ENCODE measurements at places on chromosomes 3 and 15.
A peak's percentile ranks its signal among the peaks of the same experiment; 100 is the strongest.

DNA sequence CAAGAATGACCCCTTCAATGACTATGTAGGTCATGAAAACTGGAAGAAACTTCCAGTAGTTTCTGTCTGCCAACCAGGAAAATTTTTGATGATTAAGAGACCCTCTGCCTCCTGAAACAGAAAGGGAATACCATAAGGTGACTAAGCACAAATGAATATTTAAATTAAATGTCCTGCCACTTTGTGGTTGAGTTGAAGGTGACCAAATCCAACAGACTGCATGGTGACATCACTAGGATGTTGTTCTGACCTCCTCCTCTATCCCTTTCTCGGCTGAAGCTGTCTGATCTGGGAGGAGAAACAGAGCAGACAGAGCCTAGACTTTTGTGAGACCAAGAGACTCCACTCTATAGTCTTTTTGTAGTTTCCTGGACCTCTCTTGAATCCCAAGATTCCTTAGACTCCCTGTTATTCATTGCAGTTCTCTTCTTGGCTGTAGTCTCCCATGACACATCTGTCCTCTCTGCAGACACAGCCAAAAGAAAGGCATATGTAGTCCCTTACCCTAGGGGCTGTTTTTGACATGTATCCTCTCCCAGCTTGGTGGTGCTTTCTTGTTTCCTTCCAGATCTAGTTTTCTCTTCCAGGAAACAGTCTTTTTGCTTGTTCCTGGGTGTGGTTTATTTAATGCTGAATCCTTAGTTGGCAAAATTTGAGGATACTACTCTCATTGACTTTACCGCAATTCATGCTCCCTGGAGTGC, 55.2 kb upstream of the UBE3A start:
- no peak for DNase-seq

DNA sequence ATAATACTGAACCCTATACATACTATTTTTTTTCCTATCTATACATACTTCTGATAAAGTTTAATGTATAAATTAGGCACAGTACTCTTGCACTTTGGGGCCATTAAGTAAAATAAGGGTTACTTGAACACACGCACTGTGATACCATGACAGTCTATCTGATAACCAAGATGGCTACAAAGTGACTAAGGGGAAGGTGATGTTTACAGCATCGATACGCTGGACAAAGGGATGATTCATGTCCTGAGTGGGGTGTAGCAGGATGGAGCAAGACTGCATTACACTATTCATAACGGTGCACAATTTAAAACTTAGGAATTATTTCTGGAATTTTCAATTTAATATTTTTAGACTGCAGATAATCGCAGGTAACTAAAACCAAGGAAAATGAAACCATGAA, 30.0 kb upstream of the SLC2A2 start:
- no peak for DNase-seq

- no peak for DNase-seq
Measured at GRCh38 chr3:117962750-117963149, 1071.9 kb downstream of the IGSF11 start.

DNA sequence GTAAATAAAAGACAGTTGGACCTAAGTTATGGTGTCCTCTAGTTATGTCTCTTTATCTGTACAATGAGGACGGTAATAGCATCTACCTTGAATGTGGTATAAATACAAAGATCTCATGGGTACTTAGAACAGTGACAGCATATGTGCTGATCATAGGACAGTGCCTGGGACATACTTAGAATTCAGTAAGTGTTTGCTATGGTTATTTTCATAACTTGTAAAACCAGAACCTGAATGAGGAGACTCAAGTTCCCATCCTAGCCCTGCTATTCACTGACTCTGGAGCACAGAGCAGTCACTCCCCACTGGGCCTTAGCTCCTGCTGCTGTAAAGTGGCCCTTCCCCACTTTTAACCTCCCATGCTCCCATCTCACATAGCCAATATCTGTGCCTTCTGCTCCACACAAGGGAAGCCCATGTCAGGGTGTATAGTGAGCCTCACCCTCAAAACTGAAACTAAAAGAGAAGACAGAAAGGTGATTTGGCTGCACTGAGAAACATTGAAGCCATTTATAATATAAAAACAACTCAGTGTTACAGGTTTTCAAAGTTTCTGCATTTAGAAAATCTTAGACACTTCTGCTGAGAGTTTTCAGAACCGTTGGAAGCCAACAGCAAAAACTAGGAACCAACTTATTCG, 225.4 kb upstream of the UBE2E2 start:
- no peak for DNase-seq

DNA sequence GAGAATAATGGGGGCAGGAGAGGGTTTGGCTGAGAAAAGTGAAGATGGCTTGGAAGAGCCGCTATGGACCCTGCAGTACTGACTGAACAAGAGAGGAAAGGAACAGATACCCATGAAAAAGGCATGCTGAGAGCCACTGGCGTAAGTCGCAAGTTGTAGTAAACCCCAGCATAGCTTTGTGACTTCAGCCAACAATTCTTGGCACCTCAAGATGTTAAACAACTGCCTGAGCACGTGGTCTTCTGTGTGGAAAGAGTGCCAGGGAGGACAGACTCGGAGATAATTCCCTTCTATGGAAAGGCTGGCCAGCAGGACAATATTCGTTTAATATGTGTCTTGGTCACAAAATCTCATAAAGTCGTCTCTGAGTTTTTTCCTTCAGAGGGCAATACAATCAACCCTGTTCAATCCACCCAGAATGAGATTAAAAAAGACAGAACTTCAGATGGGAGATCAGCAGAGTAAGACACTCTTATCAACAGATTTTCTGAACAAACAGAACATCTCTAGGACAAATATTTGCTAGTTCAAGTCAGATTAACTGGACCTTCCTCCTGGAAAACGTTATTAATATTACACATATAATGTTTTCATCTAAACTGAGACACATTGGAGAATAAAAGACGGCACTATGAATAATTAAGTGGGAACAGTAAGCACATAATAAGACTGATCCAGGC, 49.2 kb downstream of the NEK10 start:
- DNase-seq, result no peak

GRCh38 chr15:31511707-31512310, 185.2 kb downstream of the KLF13 start:
- peak; percentile 56 for DNase-seq
